AG04450 (cell line): ENCODE measurements at places on chromosomes 16 and 17.

GRCh38 chr16:14179116-14179515, 108.0 kb downstream of the MRTFB start:
- DNase-seq = no peak

DNA sequence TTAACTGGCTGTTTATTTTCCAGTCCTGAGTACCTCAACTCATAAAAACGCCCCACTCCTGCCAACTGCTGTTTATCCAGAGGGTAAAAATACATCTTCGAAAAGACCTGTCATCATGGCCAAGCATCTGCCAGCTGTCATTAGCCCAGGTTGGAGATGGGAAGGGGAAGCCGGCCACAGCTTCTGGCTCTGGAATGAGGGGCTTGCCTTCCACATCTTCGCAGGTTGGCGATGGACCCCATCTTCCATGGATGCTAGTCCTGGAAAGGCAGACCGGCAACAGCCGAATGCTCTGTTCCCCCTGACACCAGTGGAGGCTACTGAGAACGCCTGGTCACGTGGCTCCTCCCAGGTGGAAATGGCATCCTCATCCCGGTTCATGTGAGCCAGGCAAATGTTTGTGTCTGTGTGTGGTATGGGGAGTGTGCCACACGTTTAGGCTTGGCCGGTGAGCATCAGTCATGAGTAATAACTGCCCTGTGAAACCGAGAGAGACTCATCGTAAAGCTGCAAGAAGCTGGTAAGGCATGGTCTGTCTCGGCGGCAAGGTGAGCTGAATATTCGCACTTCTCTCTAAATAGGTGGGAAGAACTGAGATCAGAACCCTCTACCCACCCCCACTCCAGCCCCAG, 420 bp upstream of the KRTAP17-1 start:
- DNase-seq = no peak

DNA sequence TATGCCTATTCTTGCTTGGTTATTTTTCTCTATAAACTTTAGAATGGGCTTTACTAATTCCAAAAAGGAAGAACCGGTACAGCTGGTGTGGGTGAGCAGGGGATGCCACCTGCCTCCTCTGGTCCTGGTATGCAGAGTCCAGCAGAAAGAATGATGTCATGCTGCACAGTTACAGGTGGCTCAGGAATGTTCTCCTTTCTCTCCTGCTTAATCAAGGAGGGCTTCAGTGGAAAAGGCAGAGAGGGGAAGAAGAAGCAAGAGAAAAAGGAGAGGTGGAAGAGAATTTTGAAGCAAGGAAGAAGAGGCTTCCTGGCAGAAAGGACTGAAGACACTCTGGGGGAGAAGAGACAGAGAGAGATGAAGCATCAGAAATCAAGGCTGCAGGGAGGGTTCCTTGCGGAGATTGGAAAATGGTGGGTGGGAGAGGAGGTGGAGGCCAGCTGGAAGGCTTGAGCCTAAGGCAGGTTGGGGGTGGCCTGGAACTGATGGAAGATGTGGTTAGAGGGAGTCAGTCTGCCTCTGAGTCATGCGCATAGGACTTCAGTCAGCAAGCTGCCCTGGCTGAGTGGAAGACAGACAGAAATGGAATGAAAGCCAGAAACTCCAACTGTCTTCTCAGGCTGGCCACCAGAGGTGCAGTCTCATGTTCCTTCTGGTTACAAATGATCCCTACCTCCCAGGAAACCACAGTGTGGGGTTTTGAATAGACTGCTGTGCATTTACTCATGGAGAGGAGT, 64.6 kb upstream of the CRHR1 start:
- peak; percentile 15 for DNase-seq

DNA sequence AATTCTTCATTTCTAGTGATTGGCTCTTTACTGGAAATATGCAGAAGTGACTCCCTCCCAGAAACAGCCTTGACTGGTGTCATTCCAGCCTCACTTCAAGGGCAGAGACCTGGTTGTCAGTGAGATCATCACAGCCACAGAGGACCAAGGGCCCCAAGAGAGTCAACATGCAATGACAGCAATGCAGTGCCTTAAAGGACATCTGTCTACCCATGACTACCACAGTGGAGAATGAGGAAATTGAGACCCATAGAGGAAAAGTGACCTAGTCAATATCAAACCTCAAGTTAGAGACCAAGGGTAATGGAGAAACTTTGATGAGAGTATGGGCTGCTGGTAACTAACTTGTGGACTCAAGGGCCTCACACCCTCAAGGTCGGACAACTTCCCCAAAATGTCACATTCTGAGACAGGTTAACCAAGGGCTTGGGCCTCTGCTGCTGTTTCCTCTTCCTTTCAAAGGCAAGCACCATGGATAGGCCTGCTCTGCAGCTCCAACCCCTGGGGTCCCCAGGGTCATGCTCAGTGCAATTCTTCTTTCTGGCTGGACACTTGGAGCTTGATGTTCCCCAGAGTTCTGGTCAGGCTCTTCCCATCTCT, 11.3 kb downstream of the NOG start:
- no peak for DNase-seq

DNA sequence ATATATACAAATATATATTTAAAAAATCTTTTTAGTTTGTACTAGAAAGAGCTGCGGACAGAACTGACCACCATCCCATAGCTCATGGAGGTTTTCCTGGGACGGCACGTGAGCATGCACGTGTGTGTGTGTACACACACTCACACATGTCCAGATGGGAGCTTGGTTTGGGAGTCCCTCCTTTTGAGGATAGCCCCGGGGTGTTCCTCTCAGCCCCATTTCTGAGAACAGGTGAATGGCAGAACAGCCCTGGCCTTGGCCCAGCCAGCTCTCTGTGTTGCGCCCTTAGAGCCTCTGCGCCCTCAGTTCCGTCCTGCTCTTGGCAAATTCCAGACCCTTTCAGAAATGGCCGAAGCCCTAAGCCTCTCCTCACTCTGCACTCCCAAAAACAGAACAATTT, 70.1 kb downstream of the AMFR start:
- DNase-seq = no peak

DNA sequence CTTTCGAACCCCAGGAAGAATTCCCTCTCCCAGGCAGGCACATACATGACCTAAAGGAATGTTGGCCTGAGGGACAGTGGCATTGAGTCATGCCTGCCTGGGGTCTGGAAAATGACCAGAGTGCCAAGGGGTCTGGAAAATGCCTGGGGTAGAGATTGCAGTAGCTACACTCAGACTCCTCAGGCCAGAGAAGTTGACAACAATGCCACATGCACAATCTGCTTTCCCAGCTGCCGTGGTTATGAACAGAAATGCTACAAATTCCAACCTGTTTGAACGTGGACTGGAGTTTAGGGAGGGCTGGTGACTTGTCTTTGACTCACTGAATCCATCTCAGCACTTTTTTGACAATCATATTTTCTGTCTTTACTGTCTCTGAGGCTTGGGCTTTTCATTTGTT, 250.0 kb downstream of the ABCC12 start:
- DNase-seq = no peak

DNA sequence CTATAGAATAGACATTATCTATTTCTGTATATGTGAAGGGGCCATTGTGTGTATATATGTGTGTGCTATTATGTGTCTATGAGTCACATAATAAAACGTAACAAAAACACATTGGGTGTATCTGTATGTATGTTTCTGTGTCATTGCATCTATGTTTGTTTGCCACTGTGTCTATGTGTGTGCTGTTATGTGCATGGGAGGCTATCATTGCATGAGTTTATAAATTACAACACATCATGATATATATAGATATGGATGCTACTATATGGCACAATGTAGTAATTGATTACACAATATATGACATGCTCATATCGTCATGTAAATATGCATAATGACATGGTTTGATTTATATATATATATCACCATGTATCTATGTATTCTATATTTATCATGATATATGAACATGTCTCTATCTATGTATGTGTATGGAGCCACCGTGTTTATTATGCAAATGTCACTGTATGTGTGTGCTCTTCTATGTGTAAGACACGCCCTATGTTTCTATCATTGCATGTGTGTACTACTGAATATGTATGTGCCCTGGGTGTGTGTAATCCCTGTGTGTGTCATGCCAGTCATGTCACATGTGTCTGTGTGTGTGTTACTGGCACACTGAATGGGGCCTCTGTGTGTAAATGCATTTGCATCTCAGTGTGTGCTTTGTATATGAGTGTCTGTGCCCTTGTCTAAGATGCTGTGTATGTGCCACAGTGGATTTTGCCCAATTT, 1.4 kb upstream of the TSPOAP1 start:
- DNase-seq = no peak

GRCh38 chr16:510066-510825, 17.3 kb upstream of the CAPN15 start:
- DNase-seq = no peak

- no peak for DNase-seq
Measured at GRCh38 chr17:48961516-48962233, 6.7 kb downstream of the GIP start.
